IMR-90 (cell line): ENCODE measurements at places on chromosomes 4 and X. TPM values are rescaled to one million over a fixed set of nuclear protein-coding genes. Genes with fewer than 3 reads are reported as not detected.

GRCh38 chrX:150544222-150544787, 24.1 kb upstream of the MTM1 start:
- H3K4me1 ChIP-seq, result no peaks in the 10 kb centered on the region
- no peaks in the 10 kb centered on the region for H3K36me3 ChIP-seq
- H3K27me3 ChIP-seq, result no peaks in the 10 kb centered on the region; the same call in 1 of the 2 replicates

DNA sequence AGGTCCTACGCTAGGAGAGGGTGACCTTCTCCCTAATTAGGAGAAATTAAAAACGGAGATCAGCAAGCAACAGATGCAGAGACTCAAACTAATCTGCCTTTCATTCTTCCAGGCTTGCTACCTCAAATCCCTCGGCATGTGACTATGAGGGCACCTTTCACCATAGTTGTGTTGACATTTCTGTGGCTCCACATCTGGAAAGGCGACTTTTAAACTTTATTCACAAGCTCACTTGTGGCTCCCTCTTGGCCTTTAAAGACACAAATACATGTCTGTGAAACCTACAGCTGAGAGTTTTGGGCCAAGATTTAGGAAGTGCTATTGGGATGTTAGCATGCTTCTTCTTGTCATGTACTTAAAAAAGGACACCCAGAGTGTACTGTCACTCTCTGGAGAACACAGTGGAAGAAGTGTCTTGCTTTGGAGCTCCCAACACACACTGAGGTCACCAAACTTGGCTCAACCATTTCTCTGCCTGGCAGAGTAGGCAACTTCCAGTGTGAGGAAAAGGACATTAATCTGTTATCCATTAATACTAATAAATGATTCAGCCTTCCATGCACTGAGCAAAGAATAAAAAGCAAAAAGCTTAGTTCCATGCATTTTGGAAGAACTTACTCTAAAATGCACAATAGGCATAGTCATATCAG, 60.1 kb downstream of the LDB2 start:
- no peak overlapping the region for H3K4me3 ChIP-seq
- no peak for DNase-seq
- no peaks in the 10 kb centered on the region for H3K36me3 ChIP-seq
- no peak overlapping the region for H3K27ac ChIP-seq
- no peaks in the 10 kb centered on the region; the same call in 1 of the 2 replicates for H3K4me1 ChIP-seq

DNA sequence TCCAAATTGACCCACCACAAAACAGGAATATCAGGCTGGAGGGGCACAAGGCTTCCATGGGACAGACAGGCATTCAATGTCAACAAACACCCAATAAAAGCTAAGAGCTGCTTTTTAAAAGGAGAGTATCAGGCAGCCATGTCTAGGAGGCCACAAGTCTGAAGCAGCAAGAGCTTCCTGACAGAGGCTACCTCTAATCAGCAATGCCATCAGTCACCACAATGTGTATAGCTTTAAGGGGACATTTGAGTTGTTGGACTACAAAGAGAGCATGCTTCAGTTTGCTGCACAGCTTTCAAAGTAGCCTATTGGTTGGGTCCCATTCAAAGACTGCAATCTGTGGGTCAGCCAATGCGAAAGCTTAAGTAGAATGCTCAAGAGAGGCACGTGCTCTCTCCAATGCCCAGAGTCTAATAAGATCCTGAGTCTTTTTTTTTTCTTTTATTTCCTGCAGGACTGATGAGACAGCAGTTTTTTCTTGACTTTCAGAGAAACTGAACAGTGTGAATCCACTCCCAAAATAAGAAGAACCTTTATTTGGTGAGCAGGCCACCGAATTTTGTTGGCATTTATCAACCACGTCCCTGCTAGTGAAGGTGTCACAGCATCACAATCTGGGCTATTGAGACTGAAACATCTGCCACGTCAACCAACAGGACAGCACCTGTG, 92.5 kb downstream of the FBXO8 start:
- H3K36me3 ChIP-seq, result no peaks in the 10 kb centered on the region
- no peak overlapping the region for H3K27ac ChIP-seq
- no peak overlapping the region for H3K4me3 ChIP-seq
- DNase-seq, result no peak
- H3K27me3 ChIP-seq, result no peaks in the 10 kb centered on the region; the same call in 1 of the 2 replicates

CXorf65 gene
- total RNA-seq, result not detected in 2 replicates

ADH1B gene
- under 0.01 and 0.36 TPM in 2 replicates for total RNA-seq

PPP2R2C gene
- not detected in 2 replicates for total RNA-seq

CYLC1 gene
- not detected in 2 replicates for total RNA-seq
